ENCODE measurements at places on chromosomes 12 and 14. TPM values are rescaled to one million over a fixed set of nuclear protein-coding genes. Genes with fewer than 3 reads are reported as not detected.

The SLC10A1 gene
- not detected for total RNA-seq

DNA sequence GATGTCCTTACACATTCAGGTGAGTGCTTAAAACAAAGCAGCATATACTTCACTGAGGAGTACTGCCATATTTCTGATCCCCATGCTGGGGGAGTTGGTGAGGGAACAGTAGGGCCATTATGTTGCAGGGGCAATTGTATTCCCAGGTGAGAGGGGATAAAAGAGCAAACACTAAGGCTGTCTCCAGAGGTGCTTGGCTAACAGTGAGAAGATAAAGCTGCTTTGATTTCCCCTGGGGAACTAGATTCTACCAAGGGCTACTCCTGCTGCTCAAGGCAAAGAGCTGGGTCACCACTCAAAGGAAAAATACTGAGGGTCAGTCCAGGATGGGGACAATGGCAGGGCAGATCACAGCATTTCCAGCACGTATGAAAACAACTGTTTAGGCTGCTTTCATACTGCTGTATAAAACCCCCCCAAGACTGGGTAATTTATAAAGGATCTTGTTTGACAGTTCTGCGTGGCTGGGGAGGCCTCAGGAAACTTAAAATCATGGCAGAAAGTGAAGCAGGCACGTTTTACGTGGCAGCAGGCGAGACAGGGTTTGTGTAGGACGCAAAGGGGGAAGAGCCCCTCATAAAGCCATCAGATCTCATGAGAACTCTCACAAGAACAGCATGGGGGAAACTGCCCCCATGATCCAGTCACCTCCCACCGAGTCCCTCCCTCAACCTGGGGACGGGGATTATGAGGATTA, 47.8 kb upstream of the OR5AU1 start:
- ATAC-seq: no peak

DNA sequence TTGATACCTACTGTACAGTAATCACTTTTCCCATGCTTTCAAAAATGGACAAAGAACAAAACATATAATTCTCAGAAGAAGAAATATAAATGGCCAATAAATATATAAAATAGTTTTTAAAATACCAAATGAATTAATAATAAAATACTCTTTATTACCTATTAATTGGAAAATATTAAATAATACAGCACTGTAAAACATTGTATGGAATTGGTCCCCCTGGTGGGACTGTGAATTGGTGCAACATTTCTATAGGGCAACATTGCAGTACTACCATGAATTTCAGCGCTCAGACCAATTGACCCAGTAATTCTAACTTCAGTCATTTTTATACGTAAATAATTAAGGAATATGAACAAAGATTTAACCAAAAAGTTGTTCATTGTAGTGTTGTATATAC, 162.6 kb downstream of the PELI2 start:
- no peak for ATAC-seq

- no peak for ATAC-seq
Observed at GRCh38 chr14:94885481-94886155, 115.7 kb upstream of the GSC start.

- ATAC-seq: no peak
Observed at GRCh38 chr12:84554199-84554723, 358.3 kb downstream of the SLC6A15 start.

DNA sequence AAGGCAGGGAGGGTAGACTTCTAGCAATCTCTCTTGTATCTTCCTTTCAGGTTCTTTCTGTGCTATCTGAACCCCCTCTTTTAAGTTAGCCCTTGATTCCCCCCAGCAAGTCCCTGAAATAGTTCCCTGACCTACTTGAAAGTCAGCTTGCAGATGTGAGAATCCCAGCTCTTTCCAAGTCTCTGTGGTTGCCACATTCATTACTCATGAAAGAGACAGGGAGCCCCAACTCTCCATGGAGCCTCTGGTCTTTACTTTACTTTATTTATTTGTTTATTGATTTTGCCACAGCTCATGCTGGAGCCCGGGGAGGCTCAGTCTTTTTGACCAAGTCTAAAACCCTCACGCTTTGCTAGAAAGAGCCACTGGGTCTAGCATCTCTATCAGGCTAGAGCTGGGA, 193.6 kb upstream of the FAR2 start:
- no peak for ATAC-seq

DNA sequence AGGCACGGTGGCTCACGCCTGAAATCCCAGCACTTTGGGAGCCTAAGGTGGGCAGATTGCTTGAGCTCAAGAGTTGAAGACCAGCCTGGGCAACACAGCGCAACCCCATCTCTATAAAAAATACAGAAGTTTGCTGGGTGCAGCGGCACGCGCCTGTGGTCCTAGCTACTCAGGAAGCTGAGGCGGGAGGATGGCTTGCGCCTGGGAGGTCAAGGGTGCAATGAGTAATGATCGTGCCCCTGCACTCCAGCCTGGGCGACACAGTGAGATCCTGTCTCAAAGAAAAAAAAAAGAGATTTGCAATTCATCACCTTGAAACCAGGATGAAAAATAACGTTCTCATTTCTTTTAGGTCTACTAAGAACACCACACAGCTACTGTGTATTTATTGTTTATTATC, 4.0 kb downstream of the STX2 start:
- no peak for ATAC-seq

- ATAC-seq: no peak
Observed at GRCh38 chr12:23631786-23632377, 317.6 kb downstream of the SOX5 start.
